Fibroblast of mammary gland (primary cell): ENCODE measurements at places on chromosomes 4 and X.

DNA sequence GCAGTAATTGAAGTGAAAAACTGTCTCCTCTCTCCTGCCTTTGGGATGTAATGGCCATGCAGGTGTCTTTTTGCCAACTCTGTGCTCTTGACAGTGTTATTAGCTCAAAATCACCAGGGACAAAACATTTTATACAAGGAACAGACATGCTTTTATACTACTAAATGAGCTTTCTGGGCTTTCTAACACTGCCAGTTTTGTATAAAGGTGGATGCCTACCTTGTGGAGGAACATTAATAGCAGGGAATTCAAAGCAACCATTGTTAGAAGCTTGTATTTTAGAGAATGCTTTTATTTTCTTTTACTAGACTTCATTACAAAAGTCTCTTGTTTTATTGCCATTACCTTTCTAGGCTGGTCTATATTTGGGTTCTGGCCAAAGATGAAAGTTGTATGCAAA lies 54.7 kb upstream of the ARSJ start:
- no peak for DNase-seq

DNA sequence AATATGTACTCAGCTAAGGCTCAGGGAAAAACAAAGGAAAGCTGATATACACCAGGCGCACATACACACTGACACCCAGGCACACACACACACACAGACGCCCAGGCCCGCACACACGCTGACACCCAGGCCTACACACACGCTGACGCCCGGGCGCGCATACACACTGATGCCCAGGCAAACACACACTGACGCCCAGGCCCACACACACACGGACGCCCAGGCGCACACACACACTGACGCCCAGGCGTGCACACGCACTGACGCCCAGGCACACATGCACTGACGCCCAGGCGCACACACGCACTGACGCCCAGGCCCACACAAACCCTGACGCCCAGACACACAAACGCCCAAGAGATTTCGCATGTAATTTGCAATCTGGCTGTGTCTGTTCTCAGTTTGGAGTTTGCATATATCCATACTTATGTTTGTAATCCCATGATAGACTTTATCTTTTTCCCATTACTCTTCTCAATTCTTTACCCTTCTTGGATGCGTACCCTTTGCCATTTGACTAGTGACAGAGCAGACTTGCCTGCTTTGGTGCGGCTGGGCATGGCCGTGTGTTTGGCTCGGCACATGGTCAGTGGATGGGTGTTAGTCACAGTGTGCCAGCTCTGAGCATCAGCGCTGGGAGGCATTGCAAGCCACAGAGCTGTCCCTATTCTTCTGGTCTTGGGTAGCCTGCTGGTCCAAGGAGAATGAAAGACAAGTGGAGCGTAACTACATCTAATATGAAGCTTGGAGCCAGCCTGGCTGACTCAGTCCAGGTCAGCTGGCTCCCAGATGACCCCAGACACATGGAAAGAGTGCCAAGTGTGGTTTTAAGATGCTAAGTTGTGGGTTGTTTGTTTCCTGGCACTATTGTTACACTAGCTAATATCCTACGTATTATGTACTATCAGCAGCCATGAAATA lies 632.4 kb upstream of the ZFP42 start:
- no peak for DNase-seq

DNA sequence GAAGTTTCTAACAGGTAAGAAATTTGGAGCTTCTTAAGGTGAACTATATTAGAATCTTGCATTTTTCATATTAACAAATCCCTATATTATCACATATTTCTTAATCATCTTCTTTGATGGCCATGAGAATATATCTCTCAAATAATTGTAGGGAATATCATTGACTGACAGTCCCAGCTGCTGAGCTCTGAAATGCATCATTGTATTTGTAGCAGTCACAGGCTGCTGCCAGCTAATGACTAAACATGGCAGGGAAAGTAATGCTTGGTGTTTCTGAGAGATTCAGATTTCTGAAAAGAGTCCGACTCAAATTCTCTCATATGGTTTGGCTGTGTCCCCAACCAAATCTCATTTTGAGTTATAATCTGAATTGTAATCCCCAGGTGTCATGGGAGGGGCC lies 171.9 kb downstream of the TRAM1L1 start:
- DNase-seq, result no peak

- DNase-seq, result peak; percentile 72
Measured at GRCh38 chr4:168724686-168725411, 228.0 kb downstream of the PALLD start.

GRCh38 chr4:6415031-6415705 lies 57.2 kb downstream of the PPP2R2C start:
- DNase-seq, result no peak

DNA sequence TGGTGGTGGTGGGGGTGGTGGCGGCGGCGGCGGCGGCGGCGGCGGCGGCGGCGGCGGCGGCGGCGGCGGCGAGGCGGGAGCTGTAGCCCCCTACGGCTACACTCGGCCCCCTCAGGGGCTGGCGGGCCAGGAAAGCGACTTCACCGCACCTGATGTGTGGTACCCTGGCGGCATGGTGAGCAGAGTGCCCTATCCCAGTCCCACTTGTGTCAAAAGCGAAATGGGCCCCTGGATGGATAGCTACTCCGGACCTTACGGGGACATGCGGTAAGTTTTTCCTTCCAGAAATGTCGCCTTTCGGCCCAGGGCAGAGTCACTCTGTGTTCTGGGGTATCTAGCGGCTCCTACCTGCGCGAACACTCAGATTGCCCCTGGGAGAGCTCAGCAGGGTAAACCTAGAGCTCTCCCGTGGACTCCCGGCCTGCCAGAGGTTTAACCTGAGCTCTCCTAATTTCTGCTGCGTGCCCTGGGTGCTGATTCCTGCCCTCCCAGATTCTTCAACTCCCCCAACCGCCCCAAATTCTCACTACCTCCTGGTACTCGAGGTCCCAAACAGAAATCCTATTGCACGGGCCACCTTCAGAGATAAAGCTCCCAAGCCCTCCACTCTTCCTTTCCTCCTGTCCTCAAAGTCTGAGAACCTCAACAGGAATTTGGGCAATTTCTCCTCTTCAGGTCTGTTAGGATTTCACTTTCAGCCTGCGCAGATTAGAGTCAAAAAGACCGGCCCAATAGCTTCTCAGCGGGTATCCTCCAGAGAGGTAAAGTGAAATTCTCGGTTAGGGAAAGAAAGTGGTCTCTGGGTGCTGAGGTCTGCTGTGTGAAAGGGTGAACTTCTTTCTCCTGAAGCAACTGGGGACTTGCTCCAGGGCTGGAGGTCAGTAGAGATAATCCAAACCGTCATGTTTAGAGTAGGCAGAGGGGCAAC lies 2.9 kb downstream of the AR start:
- DNase-seq, result no peak

GRCh38 chr4:141174457-141174856 lies 41.2 kb upstream of the RNF150 start:
- DNase-seq, result no peak
